ENCODE measurements at places on chromosomes 3 and 15.

GRCh38 chr3:157091083-157091833, 68.7 kb downstream of the CCNL1 start:
- DNase-seq = no peak

- no peak for DNase-seq
These were observed 2.3 kb downstream of the SQOR start for GRCh38 chr15:45637141-45637540.

DNA sequence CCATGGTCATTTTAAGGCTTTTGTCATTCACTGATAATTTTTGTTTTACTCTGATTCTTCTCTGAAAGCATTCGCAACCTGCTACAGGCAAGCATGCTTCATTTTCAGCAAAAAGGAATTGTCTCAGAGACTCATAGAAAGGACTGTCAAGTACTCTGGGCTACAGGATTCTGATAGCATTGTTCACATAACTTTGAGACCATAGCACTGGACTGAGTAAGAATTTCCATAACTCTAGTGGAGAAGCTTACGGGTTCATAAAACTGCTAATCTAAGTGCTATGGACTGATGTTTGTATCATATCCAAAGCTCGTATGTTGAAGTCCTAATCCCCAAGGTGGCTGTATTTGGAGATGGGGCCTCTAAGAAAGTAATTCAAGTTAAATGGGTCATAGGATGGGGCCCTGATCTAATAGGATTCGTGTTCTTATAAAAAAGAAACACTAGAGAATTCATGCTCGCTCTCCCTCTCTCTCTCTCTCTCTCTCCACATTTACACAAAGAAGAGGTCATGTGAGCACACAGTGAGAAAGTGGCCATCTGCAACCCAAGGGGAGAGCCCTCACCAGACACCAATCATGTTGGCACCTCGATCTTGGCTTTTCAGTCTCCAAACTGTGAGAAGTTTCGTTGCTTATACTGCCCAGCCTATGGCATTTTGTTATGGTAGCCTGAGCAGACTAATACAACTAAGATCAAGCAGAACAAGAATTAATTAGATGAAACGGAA, 60.4 kb downstream of the CRYGS start:
- no peak for DNase-seq

DNA sequence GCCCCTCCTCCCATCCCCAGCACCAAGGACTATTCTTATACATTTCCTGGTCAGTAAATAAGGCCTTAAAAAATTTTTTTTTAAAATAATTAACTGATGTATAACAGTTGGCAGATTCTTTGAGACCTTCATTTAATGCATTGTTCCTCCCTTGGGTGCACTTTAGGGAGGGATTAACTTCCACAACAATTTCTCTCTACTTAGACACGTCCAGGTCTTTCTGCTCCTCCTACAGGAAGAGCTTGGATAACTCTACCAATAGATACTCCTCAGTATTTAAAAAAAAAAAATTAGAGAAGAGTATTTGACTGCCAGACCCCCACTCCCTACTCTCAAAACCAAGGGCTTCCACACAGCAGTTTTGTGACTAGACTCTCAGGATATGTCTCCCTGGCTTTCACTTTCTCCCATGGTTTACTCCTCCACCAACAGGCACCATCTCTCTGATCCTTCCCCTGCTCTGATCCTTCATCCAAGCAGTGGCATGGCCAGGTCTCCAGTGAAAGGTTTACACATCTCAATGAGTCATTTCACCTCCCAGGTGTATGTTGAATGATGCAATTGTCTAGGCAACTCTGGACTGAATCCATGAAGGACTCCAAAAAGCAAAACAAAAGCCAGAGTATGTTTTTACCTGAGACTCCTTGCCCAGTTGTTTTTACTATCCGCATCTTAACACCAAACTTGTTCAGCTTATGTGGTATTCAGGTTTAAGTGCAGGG, 7.4 kb downstream of the ZIC4 start:
- DNase-seq = no peak

- DNase-seq = peak; percentile 63
These were observed 63.2 kb downstream of the HCN4 start for GRCh38 chr15:73305331-73306211.

DNA sequence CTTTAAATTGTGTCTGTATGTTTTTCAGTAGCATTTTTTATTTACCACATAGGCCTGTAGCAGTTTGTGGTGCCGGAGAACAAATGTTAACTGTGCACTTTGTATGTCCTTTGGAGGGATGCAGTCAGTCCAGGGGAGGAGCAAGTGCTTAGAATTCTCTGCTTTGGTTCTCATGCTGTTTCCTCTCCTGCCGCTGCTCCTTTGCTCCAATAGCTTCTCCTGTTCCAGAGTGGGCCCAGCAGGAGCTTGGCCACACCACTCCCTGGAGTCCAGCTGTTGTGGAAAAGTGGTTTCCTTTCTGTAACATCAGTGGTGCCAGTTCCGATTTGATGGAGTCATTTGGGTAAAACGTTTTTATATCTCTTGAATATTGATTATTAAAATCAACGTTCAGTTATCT, 16.6 kb downstream of the TICRR start:
- no peak for DNase-seq

GRCh38 chr3:28978092-28978491, 302.8 kb upstream of the RBMS3 start:
- DNase-seq = no peak

DNA sequence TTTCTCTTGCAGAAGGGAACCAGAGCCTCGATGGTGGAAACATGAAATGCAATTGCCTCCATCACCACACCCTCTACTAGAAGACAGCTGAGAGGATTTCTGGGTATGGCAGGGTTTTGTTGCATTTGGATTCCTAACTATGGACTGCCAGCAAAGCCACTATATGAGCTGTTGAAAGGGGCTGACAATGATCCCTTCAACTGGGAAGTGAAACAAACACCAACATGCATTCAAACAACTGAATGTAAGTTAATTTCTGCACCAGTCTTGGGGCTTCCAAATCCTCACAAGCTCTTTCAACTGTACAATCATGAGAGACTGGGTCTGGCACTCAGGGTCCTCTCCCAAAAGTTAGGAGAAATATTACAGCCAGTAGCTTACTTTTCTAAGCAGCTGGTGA, 116.7 kb upstream of the PLCL2 start:
- DNase-seq = no peak

DNA sequence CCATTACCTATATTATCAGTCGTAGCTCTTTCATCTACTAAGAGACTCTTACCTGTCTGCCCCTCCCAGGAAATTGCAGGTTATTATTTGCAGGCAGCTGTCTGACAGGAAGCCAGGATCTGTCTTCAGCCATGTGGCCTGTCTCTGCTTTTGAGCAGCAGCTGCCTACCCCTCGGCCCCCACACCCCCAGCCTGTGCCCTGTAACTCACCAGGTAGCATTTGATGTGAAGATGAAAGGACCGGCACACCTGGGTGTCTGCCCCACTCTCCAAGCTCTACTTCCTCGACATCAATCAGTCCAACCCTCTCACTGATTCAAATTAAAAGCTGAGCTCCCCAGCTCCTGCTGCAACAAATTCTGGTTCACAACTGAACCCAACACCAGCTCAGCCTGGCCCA, 197.2 kb upstream of the CTNNB1 start:
- DNase-seq = no peak

DNA sequence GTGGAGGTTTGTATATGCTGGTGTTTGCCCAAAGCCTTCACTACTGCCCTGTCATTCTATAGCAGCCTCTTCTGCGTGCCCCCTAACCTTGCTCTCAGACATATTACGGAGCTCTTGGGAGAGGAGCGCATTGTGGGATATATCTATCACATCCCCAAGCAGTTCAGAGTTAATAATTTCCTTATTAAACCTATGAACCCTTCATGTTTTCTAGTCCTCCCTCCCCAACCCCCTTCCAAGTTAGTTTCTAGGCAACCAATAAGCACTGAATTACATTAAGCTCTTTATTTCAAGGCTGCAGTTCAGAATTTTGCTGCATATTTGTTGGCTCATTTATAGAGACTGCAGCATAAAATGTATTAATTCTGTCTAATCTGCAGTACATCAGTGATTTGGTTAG, 57.3 kb upstream of the GRM7 start:
- DNase-seq = peak; percentile 22

- DNase-seq = peak; percentile 17
These were observed 316.4 kb downstream of the MCTP2 start for GRCh38 chr15:94547711-94548110.

- no peak for DNase-seq
These were observed 341.3 kb upstream of the THBS1 start for GRCh38 chr15:39239562-39239961.

- no peak for DNase-seq
These were observed 62.7 kb downstream of the ASTE1 start for GRCh38 chr3:130963878-130964277.

DNA sequence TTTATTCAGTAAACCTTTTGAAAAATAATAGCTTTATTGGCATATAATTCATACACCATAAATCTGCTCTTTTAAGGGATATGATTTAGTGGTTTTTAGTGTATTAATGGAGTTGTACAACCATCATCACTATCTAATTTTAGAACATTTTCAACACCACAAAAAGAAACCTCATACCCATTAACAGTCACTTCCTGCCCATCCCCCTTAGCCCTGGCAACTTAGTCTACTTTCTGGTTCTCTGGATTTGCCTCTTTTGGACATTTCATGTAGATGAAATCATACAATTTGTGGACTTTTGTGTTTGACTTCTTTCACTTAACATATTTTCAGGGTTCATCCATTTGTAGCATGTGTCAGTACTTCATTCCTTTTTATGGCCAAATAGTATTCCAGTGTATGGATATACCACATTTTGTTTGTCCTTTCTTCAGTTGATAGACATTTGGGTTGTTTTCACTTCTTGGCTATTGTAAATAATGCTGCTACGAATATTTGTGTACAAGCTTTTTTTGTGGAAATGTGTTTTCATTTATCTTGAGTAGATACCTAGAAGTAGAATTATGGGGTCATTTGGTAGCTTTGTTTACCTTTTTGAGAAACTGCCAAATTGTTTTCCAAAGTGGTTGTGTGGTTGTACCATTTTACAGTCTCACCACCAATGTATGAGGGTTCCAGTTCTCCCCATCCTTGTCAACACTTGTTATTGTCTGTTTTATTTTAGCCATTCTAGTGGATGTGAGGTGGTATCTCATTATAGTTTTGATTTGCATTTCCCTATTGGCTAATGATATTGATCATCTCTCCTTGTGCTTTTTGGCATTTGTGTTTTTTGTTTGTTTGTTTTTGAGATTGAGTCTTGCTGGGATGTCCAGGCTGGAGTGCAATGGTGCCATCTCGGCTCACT, 45.8 kb downstream of the SMAD3 start:
- DNase-seq = no peak

DNA sequence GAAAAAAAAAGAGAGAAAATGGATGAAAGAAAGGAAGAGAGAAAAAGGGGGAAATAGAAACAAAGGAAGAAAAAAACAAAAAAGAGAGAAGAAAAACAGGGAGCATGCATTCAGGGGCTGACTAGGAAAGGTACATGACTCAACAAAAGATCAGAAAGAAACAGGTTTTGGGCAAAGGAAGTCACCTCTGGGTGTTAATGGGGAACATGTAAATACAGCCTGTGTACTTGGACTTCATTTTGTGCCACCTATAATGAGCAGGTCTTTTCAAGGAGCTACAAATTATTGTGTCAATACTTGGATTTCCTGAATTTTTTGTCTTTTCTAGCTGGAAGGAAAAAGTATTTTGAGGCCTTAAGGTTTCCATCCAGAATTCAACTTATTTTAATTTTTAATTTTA, 53.4 kb upstream of the CCDC50 start:
- DNase-seq = no peak

- DNase-seq = no peak
These were observed 17.2 kb downstream of the CDCP1 start for GRCh38 chr3:45128950-45129349.

GRCh38 chr15:73231661-73232419, 136.9 kb downstream of the HCN4 start:
- DNase-seq = no peak

GRCh38 chr15:73394782-73395181, 26.0 kb upstream of the HCN4 start:
- no peak for DNase-seq

- no peak for DNase-seq
These were observed 61.5 kb downstream of the PRICKLE2 start for GRCh38 chr3:64163755-64164148.

- DNase-seq = no peak
These were observed 247.4 kb upstream of the RBMS3 start for GRCh38 chr3:29033511-29033910.

DNA sequence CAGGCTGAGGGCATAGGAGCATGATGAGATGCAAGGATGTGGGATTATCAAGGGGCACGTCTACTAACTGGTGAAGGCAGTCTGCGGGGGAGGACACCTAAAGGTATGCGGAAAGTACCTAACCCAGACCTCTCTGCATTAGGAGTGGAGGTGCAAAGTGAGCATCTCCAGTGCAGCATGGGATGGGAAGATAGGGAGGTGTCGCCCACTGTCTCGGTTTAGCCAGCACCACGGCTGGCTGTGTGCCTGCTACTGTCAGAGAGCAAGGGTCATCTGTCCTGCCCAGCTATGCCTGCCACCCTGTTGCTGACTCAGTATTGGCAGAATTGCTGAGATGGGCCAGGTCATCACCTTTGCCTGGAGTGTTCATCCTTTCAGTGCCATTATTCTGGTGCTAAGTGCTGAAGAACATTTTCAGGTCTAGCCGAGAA, 40.1 kb downstream of the OXNAD1 start:
- no peak for DNase-seq

DNA sequence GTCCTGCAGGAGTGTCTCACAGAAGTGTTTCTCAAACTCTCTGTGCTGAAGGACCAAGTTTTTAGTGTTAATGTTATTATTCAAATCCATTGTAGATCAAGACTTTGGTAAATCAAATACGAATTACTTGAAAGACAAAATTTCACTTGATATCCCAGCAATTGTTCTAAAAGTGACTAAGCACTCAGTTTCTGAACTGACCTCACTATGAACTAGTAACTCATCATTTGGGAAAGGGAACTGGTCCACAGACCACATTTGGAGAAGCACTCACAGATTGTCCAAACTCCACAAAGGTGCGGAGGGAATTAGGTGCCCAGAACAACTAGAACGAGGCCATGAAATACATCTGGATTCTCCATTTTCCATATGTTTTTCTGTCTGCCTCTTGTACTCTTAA, 25.6 kb downstream of the FAM43A start:
- no peak for DNase-seq

DNA sequence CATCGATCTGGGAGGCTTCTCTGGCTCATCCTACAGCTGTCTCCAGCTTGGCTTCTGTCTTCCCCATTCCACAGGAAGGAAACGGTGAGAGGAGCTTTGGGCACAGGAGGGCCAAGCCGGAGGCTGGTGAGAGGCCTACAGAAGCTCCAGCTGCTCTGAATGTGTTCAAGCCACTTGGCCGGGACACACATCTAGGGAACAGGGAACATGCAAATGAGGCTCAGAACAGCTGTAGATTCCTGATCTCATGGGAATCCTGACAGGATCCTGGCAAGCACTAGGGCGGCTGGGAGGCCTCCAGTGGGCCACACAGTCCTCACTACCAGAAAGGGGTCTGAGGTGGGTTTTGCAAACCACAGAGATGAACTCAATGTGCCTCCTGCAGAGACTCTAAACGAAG, 13.7 kb downstream of the SEMA5B start:
- no peak for DNase-seq

- DNase-seq = no peak
These were observed 79.8 kb downstream of the NECTIN3 start for GRCh38 chr3:111151438-111151837.

All from renal pelvis (tissue), 12 donors.